ENCODE measurements at places on chromosomes 1 and 21.

- DNase-seq: no peak
Measured at GRCh38 chr1:173853074-173853473, 14.7 kb downstream of the GAS5 start.

DNA sequence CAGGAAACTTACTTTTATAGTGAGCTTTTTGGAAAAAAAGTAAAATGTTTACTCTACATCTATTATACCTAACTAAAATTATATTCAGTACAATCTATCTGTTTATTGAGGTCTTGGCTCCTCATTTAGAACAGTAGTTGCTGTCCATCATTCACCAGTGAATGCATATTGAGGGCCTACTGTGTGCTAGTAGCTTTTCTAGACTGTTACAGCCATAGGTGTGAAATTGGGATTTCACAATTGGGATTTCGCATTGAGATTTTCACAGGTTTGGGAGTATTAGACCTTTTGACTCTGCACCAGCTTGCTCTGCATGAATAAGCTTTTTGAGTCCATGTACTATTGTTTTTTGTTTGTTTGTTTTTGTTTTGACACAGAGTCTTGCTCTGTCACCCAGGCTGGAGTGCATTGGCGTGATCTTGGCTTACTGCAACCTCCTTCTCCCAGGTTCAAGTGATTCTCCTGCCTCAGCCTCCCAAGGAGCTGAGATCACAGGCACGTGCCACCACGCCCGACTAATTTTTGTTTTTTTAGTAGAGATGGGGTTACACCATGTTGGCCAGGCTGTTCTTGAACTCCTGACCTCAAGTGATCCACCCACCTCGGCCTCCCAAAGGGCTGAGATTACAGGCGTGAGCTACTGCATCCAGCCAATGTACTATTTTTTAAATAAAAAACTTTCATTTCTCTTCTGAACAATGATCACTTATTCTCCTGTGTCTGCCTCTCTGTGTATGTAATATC is 47.2 kb upstream of the ERRFI1 start:
- no peak for DNase-seq

DNA sequence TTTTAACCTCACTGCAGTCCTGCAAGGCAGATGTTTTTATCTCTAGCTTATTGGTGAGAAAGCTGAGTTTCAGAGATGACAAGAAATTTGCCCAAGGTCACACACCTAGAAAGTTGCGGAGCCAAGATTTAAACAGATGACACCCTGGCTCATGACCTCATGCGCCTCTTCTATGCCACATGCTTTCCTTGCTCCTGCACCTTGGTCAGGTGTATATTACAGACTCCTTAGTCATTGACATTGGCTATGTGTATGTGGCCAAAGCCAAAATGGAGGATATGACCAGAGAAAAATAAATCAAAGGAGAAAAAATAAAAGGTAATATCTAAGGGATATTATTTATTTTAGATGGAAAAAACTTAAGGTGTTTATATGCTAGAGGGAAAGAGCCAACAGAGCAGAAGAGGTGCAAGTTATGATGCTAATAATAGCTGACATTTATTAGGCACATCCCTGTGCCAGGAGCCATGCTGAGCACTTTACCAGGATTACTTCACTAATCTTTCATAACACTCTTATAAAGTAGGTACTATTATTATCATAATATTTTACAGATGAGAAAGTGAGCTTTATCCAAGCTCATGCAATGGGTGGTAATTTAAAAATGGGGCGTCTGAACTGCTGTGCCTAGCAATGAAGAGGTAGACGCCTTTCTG is 13.8 kb upstream of the MYOC start:
- DNase-seq: no peak

DNA sequence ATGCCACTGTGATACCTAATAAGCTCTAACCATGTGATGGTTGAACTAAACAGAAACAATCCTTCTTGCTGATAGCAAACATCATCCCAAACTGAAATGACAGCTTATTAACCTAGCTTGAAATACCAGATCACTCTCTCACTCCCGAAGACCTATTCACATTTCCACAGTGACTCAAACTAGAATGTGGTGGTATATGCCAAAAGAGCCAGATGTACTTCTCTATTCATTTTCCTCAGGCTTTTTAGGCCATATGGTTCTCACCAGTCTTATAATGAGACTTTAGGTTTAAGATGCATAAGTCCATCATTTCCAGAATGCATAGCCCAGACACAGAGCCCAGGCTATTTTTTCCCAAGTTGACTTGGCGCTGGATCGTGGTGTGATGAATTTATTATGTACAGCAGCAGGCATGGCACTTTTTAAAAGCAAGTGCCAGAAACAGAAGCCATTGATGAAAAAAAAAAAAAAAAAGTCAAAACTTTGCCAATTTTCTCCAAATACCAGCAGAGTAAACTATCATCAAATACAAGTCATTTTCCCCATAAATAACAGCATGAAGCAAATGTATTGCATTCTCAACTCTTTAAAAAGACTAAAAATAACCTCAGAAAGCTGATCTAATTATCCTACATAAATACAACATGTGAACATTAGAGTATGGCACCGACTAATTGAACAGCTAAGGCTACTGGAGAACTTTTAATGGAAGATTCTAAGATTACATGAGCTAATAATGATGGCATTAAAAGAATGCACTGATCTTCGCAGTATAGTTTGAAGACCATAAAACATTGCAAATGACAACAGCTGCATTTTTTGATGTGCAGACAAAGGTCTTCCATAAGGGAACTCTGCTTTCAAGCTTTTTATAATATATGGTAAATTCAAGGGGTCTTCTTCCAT is 365.4 kb downstream of the LRRIQ3 start:
- no peak for DNase-seq

DNA sequence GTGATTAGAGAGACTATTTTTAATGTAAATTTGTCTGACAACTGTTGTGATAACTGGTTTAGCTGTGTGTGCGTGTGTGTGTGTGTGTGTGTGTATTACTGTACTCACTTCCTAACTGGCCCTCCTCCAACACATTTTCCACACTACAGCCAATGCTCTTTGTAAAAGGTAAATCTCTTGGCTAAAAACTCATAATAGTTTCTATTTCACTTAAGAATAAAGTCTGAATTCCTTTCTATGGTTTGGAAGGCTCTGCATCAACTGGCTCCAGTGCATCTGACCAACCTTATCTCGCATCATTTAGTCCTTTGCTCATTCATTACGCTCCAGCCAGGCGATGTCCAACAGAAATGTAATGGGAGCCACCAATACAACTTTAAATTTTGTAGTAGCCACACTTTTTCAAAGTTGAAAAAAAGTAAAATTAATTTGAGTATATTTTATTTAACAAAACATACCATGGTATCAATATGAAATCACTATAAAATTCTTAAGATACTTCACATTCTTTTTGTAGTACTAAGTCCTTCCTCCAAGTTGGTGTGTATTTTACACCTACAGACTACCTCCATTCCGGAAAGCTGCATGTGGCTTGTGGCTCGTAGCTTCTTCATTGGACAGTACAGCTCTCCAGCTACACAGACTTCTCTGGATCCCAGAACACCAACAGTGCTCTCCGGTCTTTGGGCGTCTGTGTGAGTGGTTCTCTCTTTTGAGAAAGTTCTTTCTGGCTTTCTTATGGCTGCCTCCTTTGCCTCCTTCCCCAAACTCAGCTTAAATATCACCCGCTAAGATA is 68.9 kb downstream of the NRIP1 start:
- DNase-seq: no peak

DNA sequence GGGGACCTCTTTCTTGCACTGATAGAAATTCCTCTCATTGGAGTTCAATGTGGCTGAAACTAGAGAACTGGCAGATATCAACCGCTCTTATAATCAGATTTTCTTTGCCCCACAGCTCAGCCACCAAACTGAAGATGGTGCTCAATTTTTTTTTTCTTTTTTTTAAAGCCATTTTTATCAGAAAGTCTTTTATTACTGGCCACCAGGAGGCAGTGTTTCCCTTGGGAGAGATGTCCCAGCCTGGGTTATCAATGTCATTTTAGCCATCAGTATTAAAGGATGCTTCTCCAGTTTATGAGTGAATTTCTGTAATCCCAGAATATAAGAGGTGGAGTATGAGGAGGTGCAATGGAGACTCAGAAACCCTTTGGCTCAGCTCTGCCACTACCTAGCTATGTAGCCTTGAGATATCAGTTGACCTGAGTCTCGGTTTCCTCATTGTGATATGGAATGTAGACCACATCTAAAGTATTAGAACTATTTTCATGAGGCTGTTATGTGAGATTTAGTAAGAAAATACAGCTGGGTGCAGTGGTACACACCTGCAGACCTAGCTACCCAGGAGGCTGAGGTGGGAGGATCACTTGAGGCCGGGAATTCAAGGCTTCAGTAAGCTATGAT is 27.6 kb downstream of the CD244 start:
- DNase-seq: peak; percentile 14

- DNase-seq: no peak
Measured at GRCh38 chr1:107534632-107535031, 393.8 kb downstream of the NTNG1 start.

DNA sequence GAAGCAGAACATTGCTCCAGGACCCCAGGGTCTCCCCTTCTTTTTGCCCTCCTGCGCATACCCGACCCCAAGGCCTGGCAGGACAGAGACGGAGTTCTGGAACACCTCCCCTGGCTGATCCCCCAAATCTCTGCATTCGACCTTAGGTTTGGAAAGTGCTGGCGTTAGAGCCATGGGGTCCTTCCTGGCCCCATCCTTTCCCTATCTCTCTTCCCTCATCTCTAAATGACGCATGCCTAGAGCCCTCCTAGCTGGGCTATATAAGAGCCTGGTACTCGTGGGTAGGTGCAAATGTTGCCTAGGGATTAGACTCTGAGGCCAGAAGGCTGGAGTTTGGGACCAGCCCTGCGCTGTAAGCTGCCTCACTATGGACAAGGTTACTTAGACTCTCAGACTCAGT is 16.6 kb downstream of the SLC26A9 start:
- no peak for DNase-seq

GRCh38 chr1:20716232-20716631 is 1.6 kb downstream of the KIF17 start:
- no peak for DNase-seq

- no peak for DNase-seq
Measured at GRCh38 chr1:26945728-26946127, 14.5 kb downstream of the KDF1 start.

DNA sequence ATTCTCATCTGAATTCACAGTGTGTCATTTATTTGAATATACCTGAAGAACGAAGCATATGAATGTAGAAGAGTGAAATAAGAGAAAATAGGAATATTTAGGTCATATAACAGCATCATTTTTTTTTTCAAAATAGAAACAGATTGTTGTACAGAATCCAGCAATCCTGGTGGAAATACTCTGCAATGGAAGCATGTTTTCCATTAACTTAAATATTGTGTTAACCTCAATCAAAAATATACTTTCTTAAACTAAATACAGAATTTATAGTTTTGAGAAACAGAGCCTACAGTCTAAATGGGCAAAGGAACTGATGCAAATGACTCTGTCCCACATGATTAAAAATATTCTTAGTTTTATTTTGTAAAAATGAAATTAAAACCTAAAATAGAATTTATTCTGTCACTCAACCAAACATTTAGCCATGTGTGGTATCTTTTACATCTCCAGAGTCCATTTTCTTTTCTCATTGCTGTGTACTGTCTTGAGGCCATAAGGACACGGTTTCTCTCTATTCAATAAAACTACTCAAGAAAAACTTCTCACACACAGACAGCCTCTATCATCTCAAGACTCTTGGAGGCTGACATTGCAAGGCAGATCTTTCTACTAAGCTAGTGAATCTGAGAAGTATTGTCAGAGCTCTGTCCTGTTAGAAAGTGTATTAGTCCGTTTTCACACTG is 322.6 kb downstream of the LTN1 start:
- DNase-seq: no peak

- DNase-seq: no peak
Measured at GRCh38 chr1:238677567-238677966, 708.8 kb upstream of the CHRM3 start.

DNA sequence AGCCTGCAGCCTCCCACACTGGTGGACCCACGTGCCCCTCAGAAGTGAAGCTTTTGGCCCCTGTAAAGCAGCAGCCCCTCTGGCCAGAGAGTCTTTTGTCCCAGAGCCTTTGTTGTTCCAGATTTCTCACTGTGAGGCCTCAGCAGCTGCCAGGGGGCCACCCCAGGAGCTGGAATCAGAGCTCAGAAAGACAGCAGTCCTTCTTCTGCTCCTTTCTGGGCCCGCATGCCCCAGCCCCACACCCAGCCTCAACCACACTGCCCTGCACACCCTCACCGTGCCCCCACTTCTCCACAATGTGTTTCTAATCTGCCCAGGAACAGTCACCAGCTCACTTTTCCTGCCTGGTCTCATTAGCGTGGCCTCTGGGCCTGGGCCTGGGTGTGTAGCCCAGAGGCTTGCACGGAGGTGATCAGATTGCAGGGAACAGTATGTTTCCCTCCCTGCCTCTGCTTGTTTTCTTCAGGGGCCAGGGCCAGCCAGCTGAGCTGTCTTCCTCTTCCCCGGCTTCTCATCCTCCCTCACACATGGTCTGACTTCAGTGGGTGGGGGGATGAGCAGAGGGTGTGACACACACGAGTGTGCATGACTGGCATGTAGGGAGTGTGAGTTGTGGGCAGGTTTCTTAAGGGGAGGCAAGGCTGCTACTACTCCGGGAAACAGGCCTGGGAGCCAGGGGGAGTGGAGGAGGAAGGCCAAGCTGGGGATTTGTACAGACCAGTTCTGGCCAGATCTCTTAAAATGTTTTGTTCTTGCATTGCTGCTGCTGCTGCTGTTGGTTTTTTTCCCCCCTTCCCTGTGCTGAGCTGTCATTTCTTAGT is 82.5 kb upstream of the ZNF648 start:
- no peak for DNase-seq

Measured in activated CD4-positive, CD25-positive, alpha-beta regulatory T cell (primary cell).